ENCODE measurements at places on chromosomes 4 and X.

DNA sequence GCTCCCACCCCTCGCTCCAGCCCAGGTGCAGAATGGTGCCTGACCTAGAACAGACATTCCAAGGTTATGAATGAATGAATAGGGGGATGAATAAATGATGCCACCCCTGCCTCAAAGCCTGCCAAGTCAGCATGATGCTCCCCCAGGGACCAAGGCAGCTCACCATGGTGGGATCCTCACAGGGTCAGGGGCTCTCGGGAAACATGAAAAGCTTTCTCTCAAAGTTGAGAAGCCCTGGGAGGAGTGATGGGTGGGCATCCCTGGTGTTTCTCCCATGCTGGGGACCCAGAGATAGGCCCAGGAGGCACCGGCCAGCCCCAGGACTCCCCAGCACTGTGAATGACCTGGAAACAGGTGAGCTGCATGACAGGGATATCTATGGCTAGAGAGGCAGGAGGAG lies 58.9 kb downstream of the HTRA3 start:
- no peak overlapping the region for H3K4me3 ChIP-seq
- H3K27ac ChIP-seq = no peak overlapping the region
- H3K27me3 ChIP-seq = no peaks in the 10 kb centered on the region
- DNase-seq = no peak
- no peaks in the 10 kb centered on the region for H3K36me3 ChIP-seq

GRCh38 chr4:36316607-36317006 lies 35.2 kb downstream of the DTHD1 start:
- no peak overlapping the region for H3K27ac ChIP-seq
- H3K36me3 ChIP-seq = no peaks in the 10 kb centered on the region
- no peaks in the 10 kb centered on the region for H3K4me1 ChIP-seq
- no peak for DNase-seq
- H3K4me3 ChIP-seq = no peak overlapping the region
- H3K27me3 ChIP-seq = no peaks in the 10 kb centered on the region

GRCh38 chr4:7627251-7628250 lies 192.8 kb upstream of the PSAPL1 start:
- no peak for DNase-seq
- H3K4me1 ChIP-seq = no peaks in the 10 kb centered on the region
- H3K4me3 ChIP-seq = no peak overlapping the region
- no peaks in the 10 kb centered on the region for H3K27me3 ChIP-seq
- no peak overlapping the region for H3K27ac ChIP-seq

DNA sequence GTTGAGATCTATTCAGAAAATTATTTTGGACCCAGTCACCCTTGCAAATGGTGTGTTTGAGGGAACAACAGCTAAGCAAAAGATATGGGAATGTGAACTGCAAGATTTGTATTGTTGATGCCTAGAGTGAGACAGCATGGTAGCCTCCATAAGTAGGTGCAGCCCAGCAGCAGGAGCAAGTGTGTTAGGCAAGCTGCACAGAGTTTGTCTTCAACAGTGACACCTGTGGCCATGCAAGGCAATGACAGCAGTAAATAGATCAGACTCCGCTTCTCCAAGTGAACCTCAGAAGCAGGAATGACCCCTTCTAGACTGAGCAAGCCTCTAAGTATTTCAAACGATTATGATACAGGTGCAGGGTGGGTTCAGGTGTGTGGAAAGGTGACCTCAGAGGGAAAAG lies 133.4 kb upstream of the MSX1 start:
- no peaks in the 10 kb centered on the region for H3K36me3 ChIP-seq
- H3K27me3 ChIP-seq = no peaks in the 10 kb centered on the region
- no peak overlapping the region for H3K27ac ChIP-seq
- no peaks in the 10 kb centered on the region for H3K4me1 ChIP-seq
- no peak for DNase-seq
- no peak overlapping the region for H3K4me3 ChIP-seq

DNA sequence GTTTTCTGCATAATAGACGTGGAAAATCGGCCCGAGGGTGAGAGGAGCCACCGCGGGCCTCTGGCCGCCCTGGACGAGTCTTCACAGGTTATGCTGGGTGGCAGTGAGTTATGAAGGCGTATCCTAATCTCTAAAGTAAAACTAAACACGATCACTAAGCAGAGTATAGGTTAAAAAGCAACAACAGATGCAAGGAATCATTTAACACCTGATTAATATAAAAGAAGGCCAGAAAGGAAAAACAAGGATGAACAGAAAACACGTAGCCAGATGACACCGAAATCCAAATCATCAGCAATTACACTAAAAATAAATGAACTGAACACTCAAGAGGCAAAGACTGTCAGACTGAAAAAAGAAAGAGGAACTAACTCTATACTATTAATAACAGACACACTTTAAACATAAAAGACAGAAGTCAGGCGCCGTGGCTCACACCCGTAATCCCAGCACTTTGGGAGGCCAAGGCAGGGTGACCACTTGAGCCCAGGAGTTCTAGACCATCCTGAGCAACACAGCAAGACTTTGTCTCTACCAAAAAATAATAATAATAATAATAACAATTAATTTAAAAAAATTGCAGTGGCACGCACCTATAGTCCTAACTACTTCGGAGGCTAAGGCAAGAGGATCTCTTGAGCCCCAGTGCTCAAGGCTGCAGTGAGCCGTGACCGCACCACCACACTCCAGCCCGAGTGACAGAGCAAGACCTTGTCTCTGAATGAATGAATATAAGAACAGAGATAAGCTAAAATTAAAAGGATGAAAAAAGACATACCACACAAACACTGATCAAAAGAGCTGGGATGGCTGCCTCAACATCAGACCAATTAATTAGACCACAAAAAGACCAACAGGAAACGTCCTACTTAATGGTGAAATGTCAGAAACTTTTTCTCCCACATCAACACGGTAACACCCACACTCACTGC lies 30.0 kb downstream of the CTBP1 start:
- no peaks in the 10 kb centered on the region for H3K27me3 ChIP-seq
- H3K4me1 ChIP-seq = peaks cover 43% of the 10 kb centered on the region
- H3K4me3 ChIP-seq = no peak overlapping the region
- H3K27ac ChIP-seq = peak overlapping the region; percentile 28

DNA sequence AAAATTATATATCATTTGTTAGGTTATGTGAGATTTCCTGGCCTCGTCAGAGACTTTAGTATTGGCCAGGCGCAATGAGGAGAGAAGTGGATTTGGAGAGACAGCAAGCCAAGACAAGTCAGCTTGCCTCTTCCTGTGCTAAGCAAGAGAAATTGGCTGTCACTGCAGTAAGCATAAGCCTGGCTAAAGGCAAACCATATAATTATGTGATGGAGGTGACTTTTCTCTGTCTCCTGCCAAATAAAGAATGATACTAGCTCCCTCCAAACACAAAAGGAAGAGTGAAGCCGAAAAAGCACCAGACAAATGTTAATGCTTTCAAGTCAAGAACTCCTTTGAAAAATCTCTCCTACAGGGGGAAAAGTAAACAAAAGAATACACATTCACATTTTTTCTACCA lies 2246.0 kb downstream of the ARAP2 start:
- H3K27ac ChIP-seq = no peak overlapping the region
- H3K4me3 ChIP-seq = no peak overlapping the region
- no peak for DNase-seq
- no peaks in the 10 kb centered on the region for H3K4me1 ChIP-seq

Measured in left lung (tissue), 14 donors.